ENCODE measurements at places on chromosomes 11 and 22.
A peak's percentile ranks its signal among the peaks of the same experiment; 100 is the strongest.

- no peak for DNase-seq
These were observed 22.3 kb upstream of the CHRM4 start for GRCh38 chr11:46413760-46414465.

DNA sequence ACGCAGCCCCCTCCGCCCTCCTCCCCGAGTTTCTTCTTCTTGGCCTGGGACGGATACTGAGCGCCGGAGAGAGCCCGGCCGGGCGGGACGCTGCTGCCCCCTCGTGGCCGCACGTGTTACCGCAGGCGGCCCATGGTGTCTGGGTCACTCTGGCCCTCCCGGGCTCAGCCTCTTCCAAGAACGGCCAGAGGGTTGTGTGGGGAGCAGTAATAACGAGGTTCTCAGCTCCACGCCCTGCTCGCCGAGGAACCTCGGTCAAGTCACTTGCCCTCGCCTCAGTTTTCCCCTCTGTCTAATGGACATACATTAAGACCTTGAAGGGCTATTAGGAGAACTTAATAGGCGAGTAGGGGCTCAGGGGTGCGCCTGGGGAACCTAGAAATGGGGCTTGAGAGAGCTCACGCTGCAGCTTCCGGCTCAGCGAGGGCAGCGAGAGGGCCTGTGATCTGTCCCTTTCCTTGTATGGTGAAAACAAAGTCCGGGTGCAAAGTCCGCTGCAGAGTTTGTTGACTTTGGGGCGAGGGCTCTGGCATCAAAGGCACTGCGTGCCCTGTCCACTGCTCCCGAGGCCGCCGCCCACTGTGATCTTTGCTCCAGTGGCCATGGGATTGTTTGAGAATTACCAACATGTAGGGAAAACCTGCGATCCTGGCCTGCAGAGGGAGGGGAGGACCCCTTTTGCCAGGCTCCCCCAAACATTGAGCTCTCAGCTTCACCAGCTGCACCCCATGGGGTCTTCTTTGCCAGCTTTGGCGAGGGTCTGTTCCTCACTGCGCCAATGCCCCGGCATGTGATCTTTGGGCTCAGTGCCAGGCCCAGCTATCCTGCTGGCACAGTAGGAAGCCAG lies 14.4 kb upstream of the LRP5 start:
- DNase-seq = no peak

- DNase-seq = no peak
These were observed 73.0 kb downstream of the ZBTB44 start for GRCh38 chr11:130241713-130242112.

DNA sequence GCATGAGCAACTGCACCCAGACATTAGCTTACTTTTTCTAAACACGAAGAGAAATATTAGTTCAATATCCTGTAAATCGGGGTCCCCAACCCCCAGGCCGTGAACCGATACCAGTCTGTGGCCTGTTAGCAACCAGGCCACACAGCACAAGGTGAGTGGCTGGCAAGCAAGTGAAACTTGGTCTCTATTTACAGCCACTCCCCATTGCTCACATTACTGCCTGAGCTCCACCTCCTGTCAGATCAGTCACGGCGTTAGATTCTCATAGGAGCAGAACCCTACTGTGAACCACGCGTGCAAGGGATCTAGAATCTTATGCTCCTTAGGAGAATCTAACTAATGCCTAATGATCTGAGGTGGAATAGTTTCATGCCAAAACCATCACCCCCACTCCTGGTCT lies 27.8 kb upstream of the DEPDC7 start:
- no peak for DNase-seq

DNA sequence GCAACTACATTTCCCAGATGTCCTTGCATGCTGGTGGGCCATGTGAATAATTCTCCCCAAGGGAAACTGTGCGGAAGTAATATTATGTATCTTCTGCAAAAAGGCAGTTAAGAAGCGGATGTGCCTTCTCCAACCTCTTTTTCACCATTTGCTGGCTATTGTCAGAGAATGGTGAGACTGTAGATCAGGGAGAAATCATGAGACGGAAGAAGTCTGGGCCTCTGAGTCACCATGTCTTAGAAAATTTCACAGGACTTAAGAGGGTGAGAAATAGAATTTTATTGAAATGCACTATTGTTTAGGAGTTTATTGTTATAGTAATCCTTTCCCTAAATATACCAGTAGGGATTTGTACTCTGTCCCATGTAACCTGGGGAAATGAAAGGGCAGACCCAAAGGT lies 298.7 kb upstream of the ZC3H12C start:
- no peak for DNase-seq

DNA sequence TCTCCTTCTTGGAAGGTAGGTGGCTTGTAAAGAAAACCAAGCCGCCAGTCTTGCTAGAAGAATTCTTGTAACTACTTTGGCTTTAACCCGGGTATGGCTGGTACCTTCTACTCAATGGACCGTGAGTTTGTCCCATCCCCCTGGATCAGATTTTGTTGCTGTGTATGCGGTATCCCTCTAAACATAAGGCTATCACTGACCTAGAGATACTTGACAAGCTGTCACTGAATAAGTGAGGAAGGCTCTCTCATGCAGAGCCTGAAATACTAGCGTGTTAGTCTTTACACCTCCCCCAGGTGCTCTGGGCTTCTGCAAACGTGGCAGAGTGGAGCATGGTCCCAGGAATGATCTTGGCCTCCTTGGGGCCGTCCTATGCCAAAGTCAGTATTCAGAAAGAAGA lies 34.5 kb downstream of the GLB1L2 start:
- DNase-seq = no peak

DNA sequence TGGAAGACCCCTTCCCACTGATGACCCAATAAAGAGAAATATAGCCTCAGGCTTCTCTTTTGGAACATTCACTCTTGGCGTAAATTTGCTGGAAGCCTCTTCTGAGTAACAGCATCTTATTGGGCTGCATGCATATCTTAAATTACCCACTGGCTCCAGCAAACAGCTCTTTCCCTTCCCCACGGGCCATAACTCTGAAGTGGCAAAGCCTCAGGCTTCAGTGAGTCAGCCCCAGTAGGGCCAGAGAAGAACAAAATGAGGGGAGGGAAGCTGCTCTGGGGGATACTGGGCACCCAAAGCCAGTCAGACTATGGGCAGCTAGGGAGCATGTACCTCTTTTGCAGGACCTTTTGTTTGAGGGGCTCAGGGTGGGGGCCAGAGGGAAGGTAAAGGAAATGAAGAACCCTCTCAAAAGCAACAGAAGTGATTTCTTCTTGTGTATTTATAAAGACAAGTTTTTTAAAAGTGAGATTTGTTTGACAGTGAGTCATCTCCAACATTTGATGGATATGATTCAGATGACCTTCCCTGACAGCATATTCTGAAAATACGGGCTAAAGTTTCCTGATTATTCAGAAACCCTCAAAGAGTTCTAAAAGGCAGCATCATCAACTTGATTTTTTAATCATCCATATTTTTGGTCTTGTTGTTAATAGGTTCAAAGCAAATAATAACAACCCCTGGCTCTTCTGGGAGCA lies 203.4 kb downstream of the KIF18A start:
- peak; percentile 53 for DNase-seq

GRCh38 chr11:123381817-123382554 lies 48.1 kb upstream of the GRAMD1B start:
- DNase-seq = no peak

DNA sequence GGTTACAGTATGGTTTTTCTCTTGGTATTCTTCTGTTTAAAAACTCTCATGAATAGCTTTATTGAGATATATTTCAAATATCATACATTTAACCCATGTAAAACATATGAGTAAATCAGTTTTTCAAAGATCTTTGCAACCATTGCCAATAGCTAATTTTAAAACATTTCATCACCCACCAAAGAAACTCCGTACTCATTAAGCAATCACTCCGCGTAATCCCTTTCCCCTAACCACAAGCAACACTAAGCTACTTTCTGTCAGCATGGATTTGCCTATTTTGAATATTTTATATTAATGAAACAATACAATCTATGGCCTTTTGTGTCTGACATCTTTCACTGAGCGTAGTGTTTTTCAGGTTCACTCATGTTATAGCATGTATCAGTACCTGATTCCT lies 697.9 kb upstream of the ANO5 start:
- DNase-seq = no peak

DNA sequence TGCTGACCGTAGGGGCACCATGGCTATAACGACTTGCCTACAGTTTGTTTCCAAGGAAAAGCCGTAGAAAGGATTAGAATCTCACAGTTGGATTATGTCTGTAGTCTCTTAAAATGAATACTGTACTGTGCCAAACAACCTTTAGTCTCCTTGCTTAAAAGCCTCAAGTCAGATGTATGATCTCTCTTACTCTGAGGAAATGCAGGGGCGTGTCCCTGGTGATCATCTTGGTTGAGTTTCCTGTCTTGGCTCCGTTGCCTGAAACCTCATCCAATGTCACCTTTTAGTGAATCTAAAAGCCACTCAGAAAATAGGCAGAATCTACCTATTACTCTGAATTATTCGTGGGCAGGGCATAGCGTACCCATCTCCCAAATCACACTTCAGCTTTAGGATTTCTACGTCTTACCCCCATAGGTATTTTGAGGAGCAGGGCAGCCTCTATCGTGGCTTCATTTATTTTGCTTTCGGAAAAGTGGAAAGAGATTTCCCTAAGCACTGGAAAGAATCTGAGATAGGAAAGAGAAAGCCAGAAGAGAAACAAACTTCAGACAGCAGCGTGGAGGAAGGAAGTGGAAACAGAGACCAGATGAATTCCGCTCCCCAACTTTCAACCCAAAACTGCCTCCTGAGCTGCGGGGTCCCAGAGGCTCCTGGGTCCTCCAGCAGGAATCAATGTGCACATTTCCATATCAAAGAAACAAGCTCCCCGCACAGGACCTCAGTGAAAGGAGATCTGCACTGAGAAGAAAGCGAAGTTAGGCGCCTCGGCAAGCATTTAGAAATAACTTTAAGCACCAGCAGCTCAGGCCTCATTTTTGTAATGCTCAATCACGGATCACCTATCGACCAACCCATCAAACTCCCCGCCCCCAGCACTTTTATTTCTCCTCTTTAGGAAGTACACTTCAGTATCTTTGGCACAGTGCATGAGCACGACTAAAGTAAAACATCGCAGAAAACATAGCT lies 245.8 kb downstream of the ETS1 start:
- no peak for DNase-seq

GRCh38 chr11:123235117-123235655 lies 40.1 kb upstream of the CLMP start:
- no peak for DNase-seq
